ENCODE measurements at places on chromosomes 4 and X.

DNA sequence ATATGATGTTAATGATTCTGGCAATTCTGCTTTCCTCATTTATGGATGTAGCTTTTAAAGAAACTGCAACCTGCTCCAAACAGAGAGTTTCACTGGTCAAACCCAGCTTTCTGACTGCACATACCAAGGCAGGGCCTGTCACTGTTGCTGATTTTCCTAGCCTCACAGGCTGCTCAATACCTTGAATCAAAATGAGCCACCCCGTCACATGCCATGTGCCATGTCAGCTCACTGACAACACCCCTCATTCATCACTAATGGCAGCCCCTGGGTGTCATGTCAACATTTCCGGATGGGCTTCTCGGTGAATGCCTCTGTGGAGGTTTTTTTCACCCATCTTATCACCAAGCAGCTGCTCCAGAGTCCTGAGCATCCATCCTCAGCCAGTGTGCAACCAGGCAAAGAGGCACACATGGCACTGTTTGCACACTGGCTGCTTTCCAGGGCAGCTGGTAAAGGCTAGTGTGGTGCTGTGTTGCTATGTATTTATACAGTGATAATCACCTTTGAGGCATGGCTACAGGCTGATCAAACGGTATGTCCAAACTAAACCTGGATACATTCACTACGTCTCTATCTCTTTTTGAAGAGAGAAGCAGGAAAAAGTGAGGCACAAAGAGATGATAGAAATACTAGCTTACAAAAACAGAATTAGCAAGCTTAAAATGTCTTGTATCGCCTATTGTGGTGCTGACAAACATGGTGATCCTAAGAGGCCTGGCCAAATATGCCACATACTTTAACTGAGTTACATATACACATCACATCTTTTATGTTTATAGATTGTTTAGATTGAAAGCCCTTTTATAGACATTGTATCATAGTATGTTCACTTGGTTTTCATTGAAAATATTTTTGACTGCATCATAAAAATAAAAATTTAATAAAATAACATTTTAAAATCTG lies 94.6 kb upstream of the INPP4B start:
- DNase-seq = no peak

- no peak for DNase-seq
These were observed 128.9 kb downstream of the SH3KBP1 start for GRCh38 chrX:19758539-19758938.

DNA sequence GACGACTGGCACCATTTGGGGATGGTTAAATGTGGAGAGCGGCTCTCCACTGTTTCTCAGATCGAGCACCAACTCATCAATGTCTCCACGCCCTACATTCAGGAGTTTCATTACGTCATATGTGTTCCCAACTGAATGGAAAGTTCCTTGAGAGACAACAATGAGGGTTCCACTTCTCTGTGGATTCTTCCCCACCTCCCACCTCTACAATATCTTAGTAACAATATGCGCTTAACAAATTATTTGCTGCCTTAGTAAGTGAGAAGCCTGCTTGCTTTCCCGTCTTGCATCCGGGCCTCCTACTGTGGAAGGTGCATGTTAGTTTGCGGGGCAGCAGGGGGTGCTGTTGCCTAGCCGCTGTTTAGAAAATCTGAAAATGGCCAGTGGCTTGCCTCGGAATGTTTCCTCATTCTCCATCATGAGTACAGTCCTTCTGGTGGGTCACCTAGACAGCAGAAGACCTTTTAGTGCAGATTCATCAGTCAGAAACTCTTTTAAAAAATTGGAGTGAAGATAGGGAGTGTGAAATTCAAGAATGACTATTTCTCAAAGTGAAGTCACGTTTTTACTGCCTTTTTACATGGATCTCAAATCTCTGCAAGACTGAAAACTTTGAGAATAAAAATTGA lies 55.7 kb downstream of the PHOX2B start:
- peak; percentile 56 for DNase-seq

DNA sequence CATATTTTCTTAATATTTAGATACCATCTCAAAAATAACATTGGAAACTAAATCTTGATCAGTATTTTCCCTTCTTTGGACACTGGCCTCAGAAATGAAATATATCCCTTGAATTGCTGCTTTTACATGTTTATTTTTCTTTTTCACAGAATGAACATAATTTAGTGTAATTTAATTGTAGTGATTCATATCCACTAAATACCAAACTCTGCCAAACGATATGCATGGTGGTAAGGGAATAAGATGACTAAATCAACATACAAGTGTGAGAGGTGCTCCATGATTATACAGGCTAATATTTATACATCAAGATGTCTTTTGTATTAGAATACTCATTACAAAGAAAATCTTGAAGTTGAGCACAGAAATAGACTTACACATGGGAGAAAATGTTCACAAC lies 216.8 kb upstream of the PACRGL start:
- DNase-seq = no peak

GRCh38 chr4:176380352-176381157 lies 60.8 kb downstream of the SPCS3 start:
- no peak for DNase-seq

DNA sequence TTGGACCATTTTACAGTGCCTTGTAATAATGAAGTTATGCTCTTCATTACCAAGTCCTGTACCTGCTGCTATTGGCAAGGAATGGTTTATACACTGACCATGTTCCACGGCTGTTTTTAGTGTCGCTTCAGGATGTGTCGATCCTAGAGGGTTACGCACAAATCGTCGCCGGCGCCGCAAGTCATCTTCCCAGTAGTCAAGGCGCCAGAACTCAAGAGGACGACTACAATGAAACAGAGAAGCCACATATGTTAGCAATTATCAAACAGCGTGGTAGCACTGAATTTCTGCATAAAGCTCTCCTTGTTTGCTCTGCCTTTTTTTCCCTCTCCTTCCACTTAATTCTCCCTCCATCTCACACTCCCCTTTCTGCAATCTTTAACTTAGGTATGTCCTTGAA lies 17.0 kb downstream of the MAB21L2 start:
- no peak for DNase-seq

- DNase-seq = peak; percentile 9
These were observed 143.6 kb downstream of the GRID2 start for GRCh38 chr4:92447255-92447905.

DNA sequence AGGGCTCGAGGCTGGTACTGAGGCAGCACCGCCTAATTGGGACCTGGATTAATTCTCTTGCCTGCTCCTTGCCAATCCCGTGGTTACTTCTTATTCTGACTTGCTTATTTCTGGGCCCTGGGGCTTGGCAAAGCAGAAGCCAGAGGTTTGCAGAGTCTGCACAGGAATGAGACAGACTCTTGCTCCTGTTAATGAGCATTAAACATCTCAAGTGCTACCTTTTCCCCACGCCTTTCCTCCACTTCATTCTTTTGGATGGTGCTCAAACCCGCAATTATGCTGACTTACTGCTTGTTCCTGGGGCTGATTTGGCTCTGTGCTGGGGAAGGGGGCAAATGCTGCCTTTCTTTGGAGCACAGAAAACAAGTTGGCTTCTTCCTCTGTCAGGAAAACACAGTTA lies 16.5 kb upstream of the STOX2 start:
- no peak for DNase-seq

DNA sequence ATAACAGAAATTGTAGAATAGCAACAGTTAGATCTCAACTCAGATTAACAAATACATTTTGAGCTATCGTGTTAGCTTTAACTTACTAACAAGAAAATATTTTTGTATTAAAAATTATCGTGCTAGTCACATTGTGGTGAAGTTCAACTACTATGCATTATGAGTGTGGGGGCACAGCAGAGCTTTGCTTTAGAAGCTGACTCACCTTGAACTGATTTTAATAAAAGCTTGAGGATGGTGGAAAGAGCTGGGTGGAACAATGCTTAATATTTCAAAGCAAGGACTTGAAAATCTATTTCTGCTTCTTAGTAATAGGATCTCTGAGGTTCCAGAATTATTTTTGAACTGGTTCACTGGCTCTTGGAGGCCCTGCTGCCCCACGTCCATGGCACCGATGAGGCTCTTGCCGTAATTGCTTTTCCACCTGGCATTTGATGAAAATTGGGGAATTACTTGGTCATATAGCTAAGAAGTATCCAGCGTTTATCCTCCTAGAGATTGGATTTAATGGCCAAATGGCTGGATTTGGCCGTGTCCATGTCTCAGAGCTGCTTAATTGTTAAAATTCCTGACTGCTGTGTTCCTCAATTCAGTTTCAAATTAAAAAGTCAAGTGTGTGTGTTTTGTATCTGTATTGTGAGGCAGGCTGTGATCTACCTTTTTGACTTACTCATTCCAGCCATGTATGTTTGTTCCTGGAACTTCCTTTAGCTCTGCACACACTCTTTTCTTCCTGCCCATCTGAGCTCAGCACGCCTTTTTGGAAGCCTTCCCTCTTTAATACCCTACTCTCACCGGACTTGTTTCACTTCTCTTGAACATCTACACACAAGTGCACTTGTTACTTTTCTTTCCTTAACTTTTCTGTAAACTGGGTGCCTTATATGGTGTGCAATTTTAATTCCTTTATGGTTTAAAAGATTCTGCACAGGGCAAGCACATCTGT lies 66.6 kb upstream of the LIMCH1 start:
- DNase-seq = no peak

DNA sequence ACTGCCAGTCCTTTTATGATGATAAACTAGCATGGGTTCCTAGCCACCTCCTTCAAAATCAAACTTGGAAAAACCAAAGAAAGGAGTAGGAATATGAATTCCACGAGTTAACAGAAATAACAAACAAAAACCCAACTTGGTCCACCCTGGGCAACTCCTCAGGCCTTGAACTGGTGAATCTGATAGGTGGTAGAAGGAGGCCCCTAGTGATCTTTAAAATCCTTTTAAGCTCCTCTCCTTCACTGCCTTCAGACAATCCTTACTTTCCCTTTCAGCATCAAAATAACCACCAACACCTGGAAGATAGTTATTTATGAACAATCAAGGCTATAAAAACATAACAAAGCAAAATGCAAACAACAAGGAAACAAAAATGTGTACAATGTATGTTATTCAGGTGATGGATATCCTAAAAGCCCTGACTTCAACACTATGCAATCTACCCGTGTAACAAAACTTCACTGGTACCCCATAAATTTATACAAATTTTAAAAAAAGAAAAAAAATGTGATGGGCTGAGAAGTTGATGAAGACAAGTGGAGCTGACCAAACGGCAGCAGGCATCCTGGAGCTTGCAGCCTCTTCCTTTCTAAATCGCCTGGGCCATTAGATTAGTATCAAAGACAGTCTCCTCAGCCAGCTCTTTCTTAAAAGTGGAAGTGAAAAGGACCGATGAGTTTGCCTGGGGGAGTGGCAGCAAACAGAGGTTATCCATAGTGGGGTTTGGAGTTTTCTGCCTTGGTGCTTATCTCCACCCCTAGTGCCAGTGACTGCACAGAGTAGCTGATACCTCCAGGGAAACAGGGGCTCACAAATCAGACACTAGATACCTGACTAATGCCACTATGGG lies 179.6 kb downstream of the TMA16 start:
- no peak for DNase-seq

- DNase-seq = no peak
These were observed 116.7 kb downstream of the CDKL5 start for GRCh38 chrX:18542131-18542530.

GRCh38 chr4:12050357-12050756 lies 621.7 kb upstream of the HS3ST1 start:
- DNase-seq = no peak

- DNase-seq = no peak
These were observed 135.2 kb downstream of the STK32B start for GRCh38 chr4:5186271-5187064.

GRCh38 chrX:24282381-24283126 lies 31.3 kb downstream of the SUPT20HL2 start:
- peak; percentile 27 for DNase-seq

GRCh38 chr4:125389713-125390112 lies 75.0 kb downstream of the FAT4 start:
- peak; percentile 81 for DNase-seq

DNA sequence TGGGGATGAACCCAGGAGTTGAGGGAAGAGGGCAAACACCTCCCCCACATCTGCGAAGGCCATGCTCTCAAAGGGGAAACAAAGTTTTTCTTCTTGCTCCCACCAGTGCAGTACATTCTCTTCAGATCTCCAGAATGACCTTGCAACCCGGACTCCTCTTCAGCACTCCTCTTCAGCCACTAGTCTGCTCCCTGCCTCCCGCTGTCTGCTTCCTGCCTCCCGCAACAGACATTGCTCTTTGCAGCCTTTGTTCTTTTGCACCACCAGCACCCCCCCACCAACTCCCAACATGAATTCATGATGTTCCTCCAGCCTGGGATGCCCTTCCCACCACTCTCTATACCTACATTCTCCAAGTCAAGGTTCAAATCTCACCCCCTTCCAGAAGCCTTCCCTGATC lies 32.1 kb downstream of the UTP14A start:
- DNase-seq = no peak

DNA sequence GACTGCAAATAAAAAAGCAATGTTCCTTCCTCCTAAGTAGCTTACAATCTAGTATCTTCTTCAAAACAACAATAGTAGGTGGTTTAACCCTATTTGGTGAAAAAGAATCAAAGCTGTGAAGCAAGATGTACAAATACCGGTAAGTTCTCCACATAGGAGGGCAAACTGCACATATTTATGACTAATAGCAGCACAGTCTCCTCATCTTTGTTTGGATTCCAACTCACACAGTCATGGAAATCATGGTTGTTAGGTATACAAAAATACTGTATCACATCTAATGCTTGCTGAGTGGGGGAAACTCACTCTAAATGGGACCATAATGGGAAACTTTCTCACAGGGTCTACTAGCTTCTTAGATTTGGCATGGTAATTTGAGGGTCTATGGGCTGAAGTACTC lies 597.2 kb downstream of the INPP4B start:
- DNase-seq = peak; percentile 83

DNA sequence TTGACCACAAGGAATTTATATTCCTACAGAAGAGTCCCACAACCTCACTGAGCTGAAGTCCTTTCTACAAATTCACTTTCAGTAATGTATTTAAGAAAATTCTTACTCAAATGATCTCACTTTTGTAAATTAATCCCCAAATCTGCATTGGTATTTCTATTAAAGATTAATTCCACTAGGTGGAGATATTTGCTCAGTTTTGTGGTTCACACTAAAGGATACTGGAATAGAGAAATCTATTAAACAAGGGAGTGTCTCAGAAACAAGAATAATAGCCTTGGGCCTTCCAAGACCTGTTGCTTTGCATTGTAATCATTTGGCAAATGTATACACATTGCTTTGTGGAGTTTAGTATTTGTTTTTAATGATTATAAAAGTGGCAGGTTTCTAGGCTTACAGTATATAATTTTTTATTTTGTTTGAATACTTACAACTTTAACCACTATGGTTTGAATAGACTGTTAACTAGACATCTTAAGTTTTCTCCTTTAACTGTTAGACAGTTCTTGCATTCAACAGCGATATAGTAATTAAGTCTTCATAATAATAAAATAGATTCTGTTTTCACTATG lies 25.9 kb downstream of the CFAP299 start:
- DNase-seq = peak; percentile 36

DNA sequence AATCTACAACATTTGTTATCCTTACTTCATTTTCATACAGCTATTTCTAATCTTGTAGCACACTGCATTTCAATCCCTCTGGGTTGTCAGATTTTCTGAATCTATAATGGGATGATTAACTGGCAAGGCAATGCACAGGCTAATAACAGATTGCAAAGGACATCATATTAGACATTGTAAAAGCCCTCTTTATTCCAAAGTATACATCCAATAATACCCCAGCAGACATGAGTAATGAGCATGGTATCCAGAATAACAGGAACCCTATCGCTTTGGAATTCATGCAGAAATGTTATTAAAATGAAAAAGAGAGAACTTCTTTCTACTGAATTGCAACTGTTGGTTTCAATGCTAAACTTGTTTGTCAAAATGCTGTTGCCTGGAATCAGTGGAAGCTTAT lies 122.9 kb downstream of the C4orf33 start:
- no peak for DNase-seq
